ENCODE measurements at places on chromosomes 7 and 10.

GRCh38 chr7:44994877-44995554 is 5.0 kb upstream of the CCM2 start:
- DNase-seq = no peak

DNA sequence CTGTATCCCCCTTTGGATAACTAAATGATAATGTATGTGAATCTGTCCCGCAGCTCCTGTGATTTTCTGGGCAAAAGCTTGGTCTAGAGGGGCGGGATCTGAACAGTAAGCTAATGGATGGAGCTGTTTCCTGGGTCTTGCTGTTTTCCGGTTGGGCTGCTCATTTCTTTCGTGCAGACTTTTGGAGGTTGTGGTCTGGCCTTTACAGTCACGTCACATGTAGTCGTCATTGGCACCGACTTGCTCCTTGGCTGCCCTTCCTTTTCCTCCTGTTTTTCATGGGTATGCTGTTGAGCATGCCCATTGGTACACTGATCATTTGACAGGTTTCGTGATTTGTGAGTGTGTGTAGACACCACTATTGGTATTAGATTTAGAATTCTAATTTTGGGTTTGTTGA is 2.0 kb downstream of the FBH1 start:
- DNase-seq = no peak

DNA sequence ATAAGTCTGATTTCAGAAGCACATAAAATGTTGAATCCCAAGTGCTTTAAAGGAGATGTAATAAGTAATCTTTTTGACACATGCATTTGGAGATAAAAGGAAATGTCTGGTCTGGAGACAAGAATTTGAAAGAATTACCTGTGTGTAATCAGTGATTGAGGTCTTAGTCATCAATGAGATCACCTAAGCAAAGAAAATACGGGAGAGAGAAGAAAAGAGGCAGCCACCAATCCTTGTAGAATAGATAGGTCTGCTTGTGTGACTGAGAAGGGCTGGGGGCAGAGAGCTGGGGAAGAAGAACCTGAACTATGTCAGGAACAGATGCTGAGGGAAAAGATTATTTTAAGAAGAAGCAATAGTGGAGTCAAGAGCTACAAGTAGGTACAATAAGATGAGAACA is 49.3 kb upstream of the ITPRID1 start:
- no peak for DNase-seq

DNA sequence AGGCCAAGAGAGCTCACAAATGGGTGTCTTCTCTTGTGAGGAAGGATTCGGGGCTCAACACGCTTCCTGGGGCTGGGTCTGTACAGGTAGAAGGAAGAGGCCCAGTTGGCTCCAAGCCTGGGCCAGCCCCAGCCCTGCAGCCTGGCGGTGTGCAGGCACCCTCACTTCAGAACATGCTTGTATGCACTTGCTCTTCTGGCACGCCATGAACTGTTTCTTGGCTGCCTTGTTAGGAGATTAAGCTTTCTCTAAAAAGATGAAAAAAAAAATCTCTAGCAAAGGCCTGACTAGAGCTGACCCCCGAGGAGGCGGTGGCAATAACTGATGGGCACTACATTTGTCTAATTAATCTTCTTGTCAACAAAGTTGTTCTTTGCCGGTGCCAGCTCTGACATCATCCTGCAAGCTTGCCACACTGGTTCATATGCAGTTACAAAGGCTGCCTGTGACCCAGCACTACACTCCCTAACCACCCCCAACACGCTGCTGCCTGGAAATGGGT is 94.7 kb downstream of the WDR11 start:
- DNase-seq = no peak

DNA sequence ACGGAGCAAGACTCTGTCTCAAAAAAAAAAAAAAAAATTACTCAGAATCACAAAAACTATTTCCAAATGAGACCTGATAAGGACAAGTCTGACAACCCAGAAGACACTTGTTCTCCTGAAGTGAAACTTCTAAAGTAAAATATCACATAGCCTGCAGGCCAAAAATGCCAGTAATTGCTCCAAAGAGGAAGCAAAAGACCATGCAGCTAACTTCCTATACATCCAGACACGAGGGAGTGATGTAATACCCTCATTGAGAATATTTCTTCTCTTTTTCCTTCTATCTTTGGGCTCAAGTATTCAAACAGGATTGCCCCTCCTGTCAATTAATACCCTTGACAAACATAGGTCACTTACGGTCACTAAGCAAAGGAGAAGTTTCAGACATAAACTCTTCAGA is 31.2 kb downstream of the ARMH3 start:
- no peak for DNase-seq

DNA sequence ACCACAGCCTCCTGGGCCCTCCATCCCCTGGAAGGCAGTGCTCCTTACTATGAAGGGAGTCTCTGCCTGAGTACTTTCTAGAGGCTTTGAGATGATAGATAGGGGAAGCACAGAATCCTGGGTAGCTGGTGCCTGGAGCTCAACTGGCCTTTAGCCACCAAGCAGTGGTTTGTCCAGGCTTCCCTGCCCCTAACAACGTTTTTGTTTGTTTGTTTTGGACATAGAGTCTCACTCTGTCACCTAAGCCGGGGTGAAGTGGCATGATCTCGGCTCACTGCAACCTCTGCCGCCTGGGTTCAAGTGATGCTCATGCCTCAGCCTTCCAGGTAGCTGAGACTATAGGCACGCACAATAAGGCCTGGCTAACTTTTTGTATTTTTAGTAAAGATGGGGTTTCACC is 289.4 kb downstream of the PLXNA4 start:
- DNase-seq = no peak

DNA sequence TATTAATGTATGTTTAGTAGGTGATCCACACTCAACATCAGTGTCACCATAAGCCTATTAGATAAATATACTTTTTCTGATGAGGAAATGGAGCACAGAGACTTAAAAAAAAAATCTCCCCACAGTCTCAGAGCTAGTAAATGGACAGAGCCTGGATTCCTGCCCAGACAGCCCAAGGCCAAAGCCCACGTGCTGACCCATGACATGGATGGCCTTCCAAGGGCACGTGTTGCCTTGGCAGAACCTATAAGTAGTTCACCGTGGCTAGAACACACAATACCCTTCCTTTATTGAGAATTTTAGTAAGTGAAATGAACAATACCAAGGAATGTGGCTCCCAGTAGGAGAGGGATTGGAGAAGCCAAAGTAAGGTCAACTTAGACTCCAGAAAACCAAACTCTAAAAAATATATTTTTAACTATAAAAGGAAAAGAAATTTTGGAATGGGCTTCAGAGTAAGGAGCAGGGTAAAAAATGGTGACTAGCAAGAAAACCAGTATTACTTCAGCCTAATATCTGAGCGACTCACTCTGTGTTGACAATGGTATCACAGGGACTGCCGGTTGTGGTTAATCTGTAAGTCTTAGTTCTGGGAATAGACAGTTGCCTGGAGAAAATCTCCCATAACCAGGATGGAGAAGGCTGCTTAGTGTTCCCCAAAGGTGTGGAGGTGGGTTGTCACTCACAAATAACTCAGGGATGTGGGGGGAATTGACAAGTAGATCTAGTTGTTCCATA is 223.0 kb downstream of the SORCS1 start:
- DNase-seq = no peak

- DNase-seq = no peak
Observed at GRCh38 chr7:45073786-45074527, 14.8 kb downstream of the NACAD start.

DNA sequence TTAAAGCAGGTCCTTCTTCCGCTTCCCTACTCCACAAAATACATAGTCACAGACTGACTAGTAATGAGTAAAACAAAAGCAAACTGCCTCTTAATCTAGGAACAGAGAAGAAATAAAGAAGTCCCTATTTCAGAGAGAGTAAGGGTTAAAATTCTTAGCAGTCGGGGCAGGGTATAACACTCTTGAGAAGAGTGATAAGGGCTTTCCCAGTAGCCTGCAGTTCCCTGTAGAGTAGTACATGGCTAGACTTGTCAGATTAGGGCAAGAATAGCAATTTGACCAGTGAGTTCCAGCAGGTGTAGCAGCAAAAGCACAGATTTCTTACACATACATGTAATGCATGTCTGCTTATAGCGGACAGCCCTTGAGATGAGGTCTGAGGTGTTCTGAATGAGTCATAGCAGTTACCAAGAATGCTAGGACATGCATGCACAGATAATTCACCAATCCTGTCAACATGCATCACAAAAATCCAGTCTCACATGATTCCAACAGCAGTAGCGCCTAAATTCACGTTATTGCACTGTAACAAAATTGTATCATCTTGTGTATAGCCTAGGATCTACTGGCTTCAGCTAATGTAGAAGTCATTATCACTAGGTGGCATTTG is 40.7 kb downstream of the BTRC start:
- no peak for DNase-seq

GRCh38 chr7:142919656-142920055 is 13.9 kb downstream of the TRPV5 start:
- no peak for DNase-seq

GRCh38 chr10:34492081-34492480 is 323.0 kb downstream of the PARD3 start:
- no peak for DNase-seq

DNA sequence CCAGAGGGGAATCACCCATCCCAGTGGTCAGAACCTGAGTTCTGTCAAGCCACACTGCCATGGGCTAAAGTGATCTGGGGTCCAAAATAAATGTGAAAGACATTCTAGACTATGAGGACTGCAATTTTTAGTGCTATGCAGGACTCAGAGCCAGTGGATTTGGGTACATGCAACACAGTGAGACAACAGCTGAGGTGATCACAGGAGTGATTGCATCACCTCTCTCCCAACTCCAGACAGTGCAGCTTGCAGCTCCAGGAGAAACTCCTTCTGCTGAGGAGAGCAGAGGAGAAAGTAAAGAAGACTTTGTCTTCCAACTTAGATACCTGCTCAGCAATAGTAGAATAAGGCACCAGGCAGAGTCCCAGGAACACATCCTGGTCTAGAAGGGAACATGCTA is 682.0 kb upstream of the POT1 start:
- DNase-seq = no peak

GRCh38 chr10:128896963-128897362 is 570.1 kb upstream of the MGMT start:
- DNase-seq = no peak

- DNase-seq = no peak
Observed at GRCh38 chr7:131955679-131956078, 399.3 kb upstream of the PODXL start.

DNA sequence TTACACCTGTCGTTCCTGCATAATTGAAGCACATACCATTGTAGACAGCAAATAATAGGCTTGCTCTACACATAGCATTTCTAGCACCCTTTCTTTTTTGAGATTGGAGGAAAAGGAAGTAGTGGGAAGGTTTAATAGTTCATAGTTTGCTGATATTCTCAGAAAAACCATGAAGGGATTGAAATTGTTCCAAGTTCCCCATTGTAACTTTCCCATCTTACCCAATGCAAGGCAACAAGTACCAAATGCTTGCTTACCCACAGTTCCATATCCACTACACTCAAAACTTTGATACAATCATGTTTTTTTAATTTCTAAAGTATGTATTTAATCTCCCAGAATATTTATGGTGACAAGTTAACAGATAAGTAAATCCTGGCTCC is 13.8 kb downstream of the CYP3A5 start:
- DNase-seq = no peak

DNA sequence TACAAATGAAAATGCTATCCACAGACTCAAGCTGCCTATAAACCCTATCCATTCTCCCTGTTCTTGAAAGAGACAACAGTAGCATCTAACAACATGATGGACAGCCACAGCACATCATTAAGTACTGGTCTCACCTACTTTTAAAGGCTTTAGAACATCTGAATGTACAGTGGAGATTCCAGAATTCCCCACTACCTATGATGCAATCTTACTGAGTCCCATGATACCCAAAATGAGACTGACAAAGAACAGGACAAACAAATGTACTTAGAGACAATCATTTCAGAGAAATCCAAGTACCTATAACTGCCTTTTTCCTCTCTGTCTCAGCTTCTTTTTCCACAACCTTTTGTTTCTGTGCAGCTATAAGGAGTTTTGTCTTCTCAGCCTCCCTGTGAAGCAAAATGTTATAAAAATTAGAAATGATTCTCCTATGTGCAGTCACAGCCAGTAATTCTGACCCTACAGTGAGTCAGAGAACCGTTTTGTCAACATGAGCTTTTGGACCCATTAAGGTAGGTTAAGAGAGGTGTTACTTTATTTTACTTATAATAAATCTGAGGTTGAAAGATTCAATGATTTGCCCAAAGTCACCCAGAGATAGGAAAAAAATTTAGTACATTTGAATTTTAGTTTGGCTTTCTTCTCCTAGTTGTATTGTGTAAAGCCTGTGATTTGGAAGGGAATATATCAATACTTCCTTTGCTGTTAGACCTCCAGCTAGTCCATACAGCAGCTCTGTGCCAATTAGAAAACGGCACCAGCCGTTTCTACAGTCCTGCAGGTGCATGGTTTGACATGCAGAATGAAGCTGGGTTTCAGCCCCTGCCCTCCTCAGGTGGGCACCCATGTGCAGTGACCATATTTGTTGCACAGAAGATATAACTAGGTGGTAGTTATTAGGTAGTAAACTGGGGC is 21.9 kb downstream of the ERLIN1 start:
- no peak for DNase-seq

- no peak for DNase-seq
Observed at GRCh38 chr10:113063043-113063967, 113.3 kb downstream of the TCF7L2 start.

DNA sequence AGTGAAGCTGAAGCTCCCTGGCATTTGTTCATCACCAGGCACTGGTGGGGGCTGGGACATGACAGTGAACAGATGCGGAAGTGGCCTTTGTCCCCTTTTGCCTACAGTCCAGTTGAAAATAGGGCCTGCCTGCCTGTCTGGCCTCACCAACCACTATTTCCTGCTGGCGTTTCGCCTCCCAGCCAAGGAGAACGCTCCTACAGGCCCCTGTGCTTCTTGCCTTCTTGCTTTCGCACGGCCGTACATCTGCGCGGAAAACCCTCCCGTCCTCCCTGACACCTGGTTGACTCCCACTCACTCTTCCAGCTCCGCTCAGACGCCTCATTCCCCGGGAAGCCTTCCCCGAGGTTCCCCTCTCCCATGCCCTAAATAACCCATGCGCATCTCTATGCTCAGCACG is 317.3 kb downstream of the PRPF18 start:
- DNase-seq = no peak

GRCh38 chr10:20953120-20953519 is 56.0 kb upstream of the NEBL start:
- DNase-seq = no peak

DNA sequence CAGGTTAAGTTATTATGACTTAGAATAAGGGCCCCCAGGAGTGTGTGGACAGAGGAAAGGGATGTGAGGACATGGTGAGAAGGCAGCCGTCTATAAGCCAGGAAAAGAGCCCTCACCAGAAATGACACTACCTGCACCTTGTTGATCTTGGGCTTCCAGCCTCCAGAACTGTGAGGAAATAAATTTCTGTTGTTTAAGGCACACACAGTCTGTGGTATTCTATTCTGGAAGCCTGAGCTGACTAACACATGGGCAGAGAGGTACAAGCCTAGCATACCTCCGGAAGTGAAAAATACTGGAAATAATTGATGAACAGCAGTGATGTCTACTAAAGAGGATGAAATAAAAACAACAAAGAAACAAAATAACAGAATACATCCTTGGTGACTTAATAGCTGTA is 46.1 kb upstream of the GRB10 start:
- DNase-seq = no peak

GRCh38 chr10:78923647-78924318 is 145.0 kb upstream of the ZMIZ1 start:
- DNase-seq = no peak
